ENCODE measurements at places on chromosomes 12 and 14. TPM values are rescaled to one million over a fixed set of nuclear protein-coding genes. Genes with fewer than 3 reads are reported as not detected.

DNA sequence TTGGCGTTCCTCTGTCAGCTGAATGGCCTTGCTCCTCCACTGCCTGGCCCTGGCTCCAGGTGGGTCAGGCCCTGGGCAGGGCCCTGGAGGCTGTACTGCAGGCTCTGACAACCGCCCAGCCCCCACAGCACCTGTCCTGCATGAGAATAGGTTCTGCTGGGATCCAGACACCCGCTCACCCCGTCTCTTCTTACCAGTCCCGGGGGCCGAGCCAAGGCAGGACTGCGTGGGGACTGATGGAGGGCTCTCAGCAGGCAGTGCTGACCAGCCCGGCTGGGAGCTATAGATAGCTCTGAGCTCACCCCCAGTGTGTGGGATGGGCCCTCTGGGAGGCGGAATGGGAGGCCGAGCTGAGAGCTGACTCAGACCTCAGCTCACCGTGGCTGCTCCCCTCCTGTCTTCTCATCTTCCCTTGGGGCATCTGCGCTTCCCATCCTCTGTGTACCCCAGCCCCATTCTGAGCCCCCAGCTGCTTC lies 39.6 kb downstream of the TEAD4 start:
- no peaks in the 10 kb centered on the region for H3K36me3 ChIP-seq
- DNase-seq: no peak
- H3K4me1 ChIP-seq: no peaks in the 10 kb centered on the region

DNA sequence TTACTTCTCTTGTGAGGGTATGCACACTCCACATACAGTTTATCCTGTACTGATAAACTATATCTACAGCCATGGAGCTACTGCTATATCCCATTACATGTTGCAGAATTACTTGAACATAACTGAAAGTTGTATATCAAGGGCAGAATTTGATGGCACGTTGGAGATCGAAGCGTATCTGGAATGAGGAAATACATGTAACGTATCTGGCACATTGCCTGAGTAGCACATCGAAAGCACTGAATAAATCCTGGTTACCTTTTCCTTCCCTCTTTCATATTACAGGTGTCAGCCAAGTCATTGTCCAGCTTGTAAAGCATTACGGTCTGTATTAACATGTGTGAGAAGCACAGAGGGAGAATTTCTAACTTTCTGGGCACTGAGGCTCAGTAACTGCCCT lies 42.1 kb upstream of the LIN7A start:
- no peak overlapping the region for H3K27ac ChIP-seq
- H3K4me3 ChIP-seq: no peak overlapping the region
- H3K36me3 ChIP-seq: no peaks in the 10 kb centered on the region
- no peaks in the 10 kb centered on the region for H3K4me1 ChIP-seq
- H3K27me3 ChIP-seq: no peaks in the 10 kb centered on the region

GRCh38 chr12:68686595-68687521 lies at the start of gene NUP107:
NUP107 (plus strand) TSS chr12:68686978; CDS start chr12:68687066, 88 bp downstream.
- peaks cover 7% of the 10 kb centered on the region for H3K36me3 ChIP-seq
- DNase-seq: peak; percentile 99
- H3K27me3 ChIP-seq: no peaks in the 10 kb centered on the region
- H3K4me1 ChIP-seq: peaks cover 4% of the 10 kb centered on the region
- H3K27ac ChIP-seq: peak within 1 kb of the TSS; percentile 92

GRCh38 chr12:74227846-74228545 lies 309.6 kb upstream of the ATXN7L3B start:
- no peaks in the 10 kb centered on the region for H3K27me3 ChIP-seq
- H3K4me1 ChIP-seq: no peaks in the 10 kb centered on the region
- DNase-seq: no peak
- H3K27ac ChIP-seq: no peak overlapping the region
- no peak overlapping the region for H3K4me3 ChIP-seq
- H3K36me3 ChIP-seq: no peaks in the 10 kb centered on the region

DNA sequence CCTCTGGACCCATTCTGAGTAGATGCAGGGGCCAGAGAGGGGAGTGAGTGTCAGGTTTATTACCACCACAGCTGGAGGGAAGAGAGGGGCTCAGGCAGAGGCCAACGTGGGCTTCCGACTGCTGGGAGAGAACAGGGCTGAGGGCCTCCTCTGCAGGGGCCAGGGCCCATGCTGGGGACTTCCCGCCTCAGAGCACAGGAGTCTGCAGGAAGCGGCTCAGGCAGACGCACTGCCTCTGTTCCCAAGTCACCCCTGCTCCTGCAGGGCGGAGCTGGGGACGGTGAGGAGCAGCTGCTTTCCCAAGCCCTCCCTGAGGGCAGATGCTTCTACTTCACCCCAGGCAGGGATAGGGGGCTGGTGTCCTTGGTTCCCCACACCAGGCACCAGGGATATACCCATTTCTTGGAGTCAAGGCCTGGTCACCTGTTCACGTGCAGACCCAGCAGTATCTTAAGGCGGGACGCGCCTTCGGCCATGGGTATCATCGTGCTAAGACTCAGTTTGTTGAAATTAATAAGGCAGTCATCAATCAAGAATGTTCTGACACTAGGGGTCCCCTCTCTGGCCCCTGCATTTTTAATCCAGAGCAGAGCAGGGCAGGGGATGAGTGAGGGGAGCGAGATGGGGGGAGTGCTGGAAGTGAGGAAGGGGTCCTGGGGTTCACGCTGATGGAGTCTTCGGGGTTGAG lies 100.0 kb downstream of the PIWIL1 start:
- no peaks in the 10 kb centered on the region for H3K27me3 ChIP-seq
- H3K4me3 ChIP-seq: no peak overlapping the region
- H3K27ac ChIP-seq: no peak overlapping the region
- H3K36me3 ChIP-seq: no peaks in the 10 kb centered on the region

DNA sequence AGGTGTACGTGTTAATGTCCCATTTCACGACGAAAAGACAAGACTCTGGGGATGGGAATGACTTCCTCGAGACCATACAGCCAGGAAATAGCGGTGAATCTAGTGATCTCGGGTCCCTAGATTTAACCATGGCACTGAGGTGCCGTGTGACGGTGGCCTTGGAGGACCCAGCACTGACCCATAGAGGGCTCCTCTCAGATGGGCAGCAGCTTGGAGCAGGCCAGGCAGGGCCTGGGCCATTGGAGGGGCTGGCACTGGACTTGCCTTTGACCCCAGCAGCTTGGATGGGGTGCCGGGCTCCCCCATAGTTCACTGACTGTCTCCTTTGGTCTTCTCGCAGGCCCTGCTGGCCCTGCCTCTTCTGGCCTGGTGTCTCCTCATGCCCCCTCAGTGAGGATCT lies 5.4 kb downstream of the TCL1B start:
- no peak overlapping the region for H3K4me3 ChIP-seq
- H3K4me1 ChIP-seq: no peaks in the 10 kb centered on the region
- no peak for DNase-seq
- peaks cover 4% of the 10 kb centered on the region for H3K27me3 ChIP-seq
- no peaks in the 10 kb centered on the region for H3K36me3 ChIP-seq

DNA sequence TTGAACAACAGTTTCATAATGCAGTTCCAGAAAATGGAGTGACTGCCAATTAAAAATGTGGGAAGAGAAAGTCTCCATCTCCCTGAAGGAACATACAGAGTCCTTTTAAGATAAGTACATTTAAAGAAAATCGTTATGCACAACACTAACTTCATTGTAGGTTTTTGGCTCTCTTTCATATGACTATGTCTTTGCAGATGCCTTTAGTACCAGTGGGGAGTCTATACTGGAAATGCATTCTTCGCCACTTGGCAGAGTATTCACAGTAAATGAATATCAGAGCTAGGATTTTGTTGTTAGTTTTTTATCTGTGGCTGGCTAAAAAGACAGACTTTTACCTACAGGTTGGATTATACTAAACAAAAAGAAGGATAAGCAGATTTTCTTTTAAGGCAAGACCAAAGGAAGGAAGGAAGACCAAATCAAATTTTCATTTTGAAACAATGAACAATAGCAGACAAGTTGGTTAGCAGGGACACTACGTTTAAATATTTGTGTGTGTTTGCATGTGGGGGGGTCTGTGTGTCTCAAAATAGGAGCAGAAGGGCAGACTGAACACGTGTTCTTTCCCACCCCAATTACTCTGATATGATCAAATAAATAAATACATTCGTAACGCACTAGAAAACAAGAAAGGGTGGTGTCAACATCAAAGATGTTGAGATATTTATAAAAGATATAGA lies 124.5 kb downstream of the BTG1 start:
- no peak overlapping the region for H3K27ac ChIP-seq
- H3K27me3 ChIP-seq: no peaks in the 10 kb centered on the region
- DNase-seq: no peak

- no peaks in the 10 kb centered on the region for H3K4me1 ChIP-seq
- no peak overlapping the region for H3K4me3 ChIP-seq
- no peak for DNase-seq
- no peak overlapping the region for H3K27ac ChIP-seq
- H3K36me3 ChIP-seq: no peaks in the 10 kb centered on the region
Observed at GRCh38 chr12:28558250-28558649, 368.0 kb downstream of the CCDC91 start.

GRCh38 chr14:106487600-106487999 lies 961.2 kb downstream of the TMEM121 start:
- no peaks in the 10 kb centered on the region for H3K27me3 ChIP-seq
- DNase-seq: no peak
- no peaks in the 10 kb centered on the region for H3K36me3 ChIP-seq
- H3K4me1 ChIP-seq: no peaks in the 10 kb centered on the region
- no peak overlapping the region for H3K27ac ChIP-seq

- H3K27ac ChIP-seq: peak overlapping the region; percentile 50
- peak overlapping the region; percentile 49 for H3K4me3 ChIP-seq
- DNase-seq: no peak
- no peaks in the 10 kb centered on the region for H3K27me3 ChIP-seq
Observed at GRCh38 chr14:105247715-105248367, 492 bp upstream of the BTBD6 start.

GRCh38 chr12:14910090-14910915 lies 24.6 kb upstream of the MGP start:
- H3K27me3 ChIP-seq: no peaks in the 10 kb centered on the region
- H3K27ac ChIP-seq: no peak overlapping the region
- no peaks in the 10 kb centered on the region for H3K4me1 ChIP-seq

DNA sequence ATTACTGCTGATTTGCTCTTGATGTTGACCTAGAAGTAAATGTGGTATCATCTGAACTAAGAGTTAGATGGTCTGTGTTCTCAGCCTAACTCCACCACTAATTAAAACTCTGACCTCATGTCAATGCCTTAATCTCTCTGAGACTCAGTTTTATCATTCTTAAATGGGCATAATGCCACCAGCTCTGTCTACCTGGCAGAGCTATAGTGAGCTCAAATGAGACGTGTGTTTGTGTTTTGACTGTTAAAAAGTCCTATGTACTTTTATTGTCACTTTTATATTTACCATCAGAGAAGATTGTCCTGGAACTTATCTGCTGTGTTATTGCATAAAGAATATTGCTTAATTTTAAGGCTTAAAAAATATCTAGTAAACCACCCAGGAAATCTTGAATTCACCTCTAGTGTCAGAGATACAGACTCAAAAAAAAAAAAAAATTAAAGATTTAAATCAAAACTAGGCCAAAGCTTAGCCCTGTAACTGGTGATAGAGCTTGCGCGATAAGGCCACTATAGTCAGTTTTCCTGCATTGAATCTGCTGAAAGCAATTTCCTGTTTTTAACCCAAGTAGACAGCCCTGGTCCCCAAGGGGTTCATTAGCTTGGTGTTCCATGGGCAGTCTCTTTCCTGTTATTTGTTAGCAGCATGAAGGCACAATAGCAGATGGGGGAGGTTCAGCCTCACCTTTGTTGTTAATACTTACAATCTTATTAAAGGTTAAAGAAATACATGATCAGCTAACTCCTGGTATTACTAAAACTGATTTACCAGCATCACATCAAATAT lies 261.8 kb downstream of the ATP23 start:
- DNase-seq: peak; percentile 0
- peaks cover 6% of the 10 kb centered on the region for H3K27me3 ChIP-seq
- H3K36me3 ChIP-seq: no peaks in the 10 kb centered on the region
- no peak overlapping the region for H3K4me3 ChIP-seq
- no peak overlapping the region for H3K27ac ChIP-seq
- no peaks in the 10 kb centered on the region for H3K4me1 ChIP-seq

DNA sequence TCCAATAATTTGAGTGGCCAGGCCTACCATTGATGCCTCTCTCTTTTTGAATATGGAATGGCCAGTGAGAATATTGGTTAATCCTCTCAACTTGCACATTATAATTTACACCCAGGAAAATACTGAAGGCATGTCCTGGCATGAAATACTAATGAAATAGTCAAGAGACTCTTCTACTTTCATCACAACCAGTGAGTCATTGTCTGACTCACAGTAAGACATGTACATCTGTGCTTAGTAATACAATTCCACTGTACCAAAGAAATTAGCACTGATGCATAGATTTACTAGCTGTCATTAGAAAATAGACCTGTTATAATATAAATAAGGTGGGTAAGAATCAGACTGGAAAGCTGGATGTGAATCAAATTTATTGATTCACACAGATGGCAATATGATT lies 31.6 kb downstream of the KCNC2 start:
- H3K27ac ChIP-seq: no peak overlapping the region
- H3K4me1 ChIP-seq: no peaks in the 10 kb centered on the region
- no peak overlapping the region for H3K4me3 ChIP-seq

DNA sequence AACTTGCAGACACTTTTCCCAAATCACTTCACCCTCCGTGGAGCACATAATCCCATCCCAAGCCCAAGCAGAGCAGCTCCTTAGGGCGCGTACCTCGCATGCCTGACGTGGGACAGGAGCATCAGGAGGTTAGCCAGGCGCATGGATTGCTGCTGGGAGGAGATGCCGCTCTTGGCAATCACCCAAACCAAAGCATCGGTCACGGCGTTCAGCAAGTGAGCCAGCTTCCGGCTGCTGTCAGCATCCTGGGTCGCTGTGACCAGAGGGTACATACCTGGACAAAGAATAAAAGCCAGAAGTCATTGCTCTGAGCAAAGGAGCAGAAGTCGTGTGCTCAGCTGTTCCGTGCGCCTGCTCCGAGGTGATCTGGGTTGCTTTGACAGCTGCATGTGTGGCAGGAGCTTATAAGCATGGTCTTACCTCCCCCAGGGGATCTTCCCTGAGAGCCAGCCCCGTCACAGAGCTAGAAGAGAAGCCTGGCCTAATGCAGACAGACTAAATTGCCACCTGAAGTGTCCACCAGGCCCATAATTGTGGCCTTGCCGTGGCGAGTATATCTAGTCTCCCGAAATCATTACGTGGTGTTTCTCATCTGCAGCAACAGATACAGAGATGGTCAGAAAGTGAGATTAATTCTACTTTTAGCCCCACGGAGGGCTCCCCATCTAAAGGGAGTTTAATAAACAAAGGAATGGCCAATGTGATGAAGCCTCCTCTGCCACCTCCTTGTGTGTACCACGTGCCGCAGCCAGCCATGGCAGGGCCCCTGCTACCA lies 59.1 kb downstream of the ESR2 start:
- no peak for DNase-seq
- H3K36me3 ChIP-seq: peaks cover 15% of the 10 kb centered on the region
- no peak overlapping the region for H3K4me3 ChIP-seq
- no peaks in the 10 kb centered on the region for H3K27me3 ChIP-seq
- no peak overlapping the region for H3K27ac ChIP-seq

GRCh38 chr14:65937960-65938316 lies 525.4 kb downstream of the FUT8 start:
- H3K4me3 ChIP-seq: no peak overlapping the region
- no peak for DNase-seq
- no peak overlapping the region for H3K27ac ChIP-seq
- H3K4me1 ChIP-seq: no peaks in the 10 kb centered on the region
- no peaks in the 10 kb centered on the region for H3K27me3 ChIP-seq
- H3K36me3 ChIP-seq: no peaks in the 10 kb centered on the region

The KIAA0586 gene
- 13.0 TPM for polyA plus RNA-seq

The CFAP54 gene
- 0.46 TPM for polyA plus RNA-seq

The PDE6H gene
- polyA plus RNA-seq: not detected

The POTEM gene
- polyA plus RNA-seq: not detected

The ELK3 gene
- polyA plus RNA-seq: 21.0 TPM

The KRT75 gene
- not detected for polyA plus RNA-seq

The ZBTB1 gene
- 43.4 TPM for polyA plus RNA-seq

The STAT6 gene
- polyA plus RNA-seq: 114 TPM

The ACOT6 gene
- 0.04 TPM for polyA plus RNA-seq

Measured in large intestine (tissue), 12 donors.